C1 segment of cervical spinal cord (tissue), 14 donors: ENCODE measurements at places on chromosomes 13 and 19.

GRCh38 chr19:58546019-58546530 lies 2.2 kb downstream of the TRIM28 start:
- no peak for DNase-seq

DNA sequence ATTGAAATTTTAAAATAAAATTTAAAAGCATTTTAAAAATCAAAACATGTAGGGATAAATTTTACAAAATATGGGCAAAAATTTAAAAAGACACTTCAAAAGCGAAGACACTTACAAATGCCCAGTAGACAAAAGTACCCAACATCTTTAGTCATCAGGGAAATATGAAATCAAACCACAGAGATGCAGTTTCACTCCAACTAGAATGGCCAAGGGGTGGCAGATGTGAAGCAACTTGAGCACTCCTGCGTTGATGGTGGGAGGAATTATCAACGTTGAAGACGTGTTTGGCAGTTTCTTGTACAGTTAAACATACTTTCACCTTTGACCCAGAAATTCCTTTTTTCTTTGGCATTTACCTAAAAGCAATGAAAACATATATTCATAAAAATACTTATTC lies 518.0 kb upstream of the SGCG start:
- no peak for DNase-seq

DNA sequence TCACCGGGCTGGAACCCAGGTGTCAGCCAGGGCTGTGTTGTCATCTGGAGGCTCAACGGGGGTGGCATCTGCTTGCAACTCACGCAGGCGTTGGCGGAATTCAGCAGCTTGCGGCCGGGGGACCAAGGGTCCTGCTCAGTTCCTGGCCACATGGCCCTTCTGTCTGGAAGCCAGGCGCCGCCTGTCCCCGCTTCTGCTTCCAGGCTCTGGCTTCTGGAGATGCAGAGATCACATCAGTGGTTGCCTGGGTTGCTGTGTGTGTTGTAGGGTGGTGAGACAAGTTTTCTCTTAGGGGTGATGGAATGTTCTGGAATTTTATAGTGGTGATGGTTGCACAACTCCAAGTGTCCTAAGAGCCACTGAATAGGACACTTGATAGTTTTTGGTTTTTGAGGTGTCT lies 5.0 kb downstream of the ADAT3 start:
- no peak for DNase-seq

- DNase-seq, result no peak
These were observed 2618.3 kb upstream of the PCDH20 start for GRCh38 chr13:64033921-64034320.

GRCh38 chr13:32330441-32330840 lies 15.1 kb downstream of the BRCA2 start:
- DNase-seq, result no peak

DNA sequence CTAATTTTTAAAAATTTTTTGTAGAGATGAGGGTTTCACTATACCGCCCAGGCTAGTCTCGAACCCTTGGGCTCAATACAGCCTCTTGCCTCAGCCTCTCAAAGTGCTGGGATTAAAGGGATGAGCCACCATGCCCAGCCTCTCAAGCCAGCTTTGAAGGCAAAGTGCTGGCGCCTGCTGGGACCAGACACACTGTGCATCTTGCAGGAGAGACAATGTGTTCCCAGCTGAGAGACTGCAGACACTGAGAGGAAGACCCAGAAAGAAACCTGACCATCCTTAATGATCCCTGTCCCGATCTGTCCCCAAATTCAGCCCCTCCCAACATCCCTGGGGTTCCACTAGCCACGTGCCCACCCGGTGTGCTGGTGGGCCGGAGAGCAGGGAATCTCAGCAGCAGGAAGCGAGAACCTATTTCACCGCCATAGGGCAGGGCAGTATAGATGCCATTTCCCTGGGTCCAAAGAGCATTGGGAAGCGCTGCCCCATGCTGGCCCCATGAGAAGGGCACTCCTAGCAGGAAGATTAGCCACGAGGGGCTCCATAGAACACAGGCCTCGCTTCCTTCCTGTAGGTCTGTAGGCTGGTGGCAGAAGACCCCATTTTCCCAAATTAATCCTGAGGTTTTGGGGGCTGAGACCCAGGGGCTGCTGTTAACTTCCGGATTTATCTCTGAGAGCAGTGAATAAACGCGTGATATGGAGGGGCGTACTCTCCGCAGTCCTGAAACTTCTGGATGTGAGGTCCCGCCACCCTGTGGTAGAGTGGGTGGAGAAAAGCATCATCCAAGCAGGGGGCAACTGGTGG lies 968 bp downstream of the RAVER1 start:
- DNase-seq, result no peak

GRCh38 chr19:53892981-53893325 lies 11.0 kb downstream of the PRKCG start:
- no peak for DNase-seq
